HS-5 (cell line): ENCODE measurements at places on chromosomes 7 and 10.

DNA sequence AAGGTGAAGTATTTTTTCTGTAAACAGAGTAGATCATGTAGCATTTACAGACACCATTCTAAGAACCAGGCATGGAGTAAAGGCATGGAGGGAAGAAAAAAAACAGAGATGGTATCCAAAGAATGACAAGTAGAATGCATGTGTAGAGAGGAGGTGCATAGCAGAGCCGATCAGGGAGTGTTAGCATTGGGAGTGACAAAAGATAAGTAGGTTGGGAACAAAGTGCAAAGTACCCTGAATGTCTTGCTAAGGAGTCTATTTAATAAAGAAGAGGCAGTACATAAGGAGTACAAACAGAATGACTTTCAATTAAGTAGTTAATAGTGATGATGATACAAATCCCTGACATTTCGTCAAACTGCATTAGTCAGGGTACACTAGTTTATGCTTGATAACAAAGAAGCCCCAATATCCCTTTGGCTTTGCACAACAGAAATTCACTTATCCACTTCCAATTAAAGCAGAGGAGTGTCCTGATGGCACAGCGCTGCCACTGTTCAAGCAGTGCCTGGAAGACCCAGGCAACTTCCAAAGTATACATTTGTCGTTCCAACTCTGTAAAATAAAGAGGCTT, 371.5 kb downstream of the TNS3 start:
- DNase-seq = no peak

GRCh38 chr10:95201736-95202135, 7.7 kb downstream of the ACSM6 start:
- no peak for DNase-seq

DNA sequence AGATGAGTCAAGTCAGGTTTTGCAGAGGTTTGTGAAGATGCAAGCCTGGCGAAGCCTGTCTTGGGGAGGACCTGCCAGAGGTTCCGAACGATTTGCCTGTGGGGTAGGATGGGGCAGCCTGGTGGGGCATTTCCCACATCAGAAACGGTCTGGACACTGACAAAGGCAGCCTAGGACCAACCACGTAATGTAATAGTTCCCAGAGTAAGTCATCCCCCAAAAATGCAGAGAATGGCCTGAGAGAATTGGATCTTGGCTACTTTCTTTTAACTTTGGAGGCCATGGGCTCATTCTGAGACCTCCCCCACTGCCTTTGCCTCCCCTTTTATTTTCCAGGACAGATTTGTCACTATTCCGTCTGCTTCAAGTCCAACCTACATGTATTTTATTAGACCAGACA, 168.9 kb upstream of the SH2B2 start:
- peak; percentile 31 for DNase-seq

DNA sequence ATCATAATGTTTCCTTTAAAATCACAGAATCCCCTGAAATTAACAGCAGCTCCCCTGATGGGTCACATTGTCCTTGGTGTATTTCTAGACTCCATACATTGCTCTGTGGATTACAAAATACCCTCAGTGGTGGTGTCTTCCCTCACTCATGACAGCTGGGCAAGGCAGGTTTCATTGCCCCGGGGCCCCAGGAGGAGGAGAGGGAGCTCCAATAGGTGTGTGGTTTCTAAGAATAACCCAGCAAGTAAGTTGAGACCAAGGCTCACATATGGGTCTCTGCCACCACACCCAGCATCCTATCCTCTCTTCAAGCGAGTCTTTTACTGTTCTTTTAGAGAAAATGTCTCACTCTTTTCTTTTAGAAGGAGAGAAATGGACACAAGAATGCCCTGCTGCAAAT, 63.6 kb downstream of the PKD1L1 start:
- DNase-seq = no peak

- DNase-seq = no peak
Measured at GRCh38 chr7:40899636-40900507, 765.1 kb downstream of the SUGCT start.

GRCh38 chr7:88314061-88314491, 7.4 kb upstream of the STEAP4 start:
- no peak for DNase-seq
